ENCODE measurements at places on chromosomes 1 and 21. TPM values are rescaled to one million over a fixed set of nuclear protein-coding genes. Genes with fewer than 3 reads are reported as not detected.

The SDC3 gene
- total RNA-seq = 75.4 TPM

The CD1B gene
- not detected for total RNA-seq

The RGS18 gene
- total RNA-seq = 1.8 TPM

The SPRR1B gene
- not detected for total RNA-seq

- no peak for DNase-seq
Measured at GRCh38 chr1:83632906-83633305, 366.0 kb downstream of the TTLL7 start.

DNA sequence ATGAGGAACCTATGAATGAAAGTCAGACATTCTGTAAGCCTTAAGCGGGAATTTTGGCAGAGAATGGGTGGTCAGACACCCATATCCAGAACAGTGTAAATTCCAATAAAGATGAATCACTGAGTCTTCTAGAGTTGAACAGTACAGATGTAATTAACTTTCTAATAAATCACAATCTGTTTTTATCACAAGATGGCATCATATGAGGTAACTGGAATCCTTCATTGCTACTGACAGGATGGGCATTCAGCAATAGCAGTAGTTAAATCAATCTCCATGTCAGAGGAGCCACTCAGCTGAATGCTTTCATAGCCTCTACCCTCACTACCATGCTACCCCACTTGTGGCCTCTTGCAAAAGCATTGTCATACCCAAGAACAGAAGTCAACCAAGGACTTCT, 690.3 kb downstream of the AMY1C start:
- DNase-seq = no peak

- DNase-seq = no peak
Measured at GRCh38 chr1:240991230-240991629, 365.8 kb downstream of the RGS7 start.

DNA sequence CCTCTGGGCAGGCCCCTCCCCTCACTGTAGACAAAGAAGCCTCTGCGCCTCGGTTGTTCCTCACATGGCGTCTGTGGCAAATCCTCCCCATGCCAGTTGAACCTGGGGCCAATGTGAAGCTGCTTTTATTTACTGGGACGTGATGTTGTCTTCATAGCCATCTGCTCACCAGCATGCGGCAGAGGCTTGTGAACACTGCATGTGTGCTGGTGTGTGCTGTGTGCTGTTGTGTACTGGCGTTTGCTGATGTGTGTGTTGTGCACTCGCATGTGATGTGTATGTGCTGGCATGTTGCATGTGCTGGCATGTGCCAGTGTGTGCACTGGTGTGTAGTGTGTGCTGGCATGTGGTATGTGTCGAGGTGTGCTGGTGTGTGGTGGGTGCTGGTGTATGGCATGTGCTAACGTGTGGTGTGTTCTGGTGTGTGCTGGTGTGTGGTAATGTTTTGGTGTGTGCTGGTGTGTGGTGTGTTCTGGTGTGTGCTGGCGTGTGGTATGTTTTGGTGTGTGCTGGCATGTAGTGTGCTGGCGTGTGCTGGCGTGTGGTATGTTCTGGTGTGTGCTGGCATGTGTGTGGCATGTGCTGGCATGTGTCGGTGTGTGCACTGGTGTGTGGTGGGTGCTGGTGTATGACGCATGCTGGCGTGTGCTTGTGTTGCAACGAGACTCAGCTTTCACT, 37.2 kb upstream of the TRAPPC10 start:
- DNase-seq = no peak

DNA sequence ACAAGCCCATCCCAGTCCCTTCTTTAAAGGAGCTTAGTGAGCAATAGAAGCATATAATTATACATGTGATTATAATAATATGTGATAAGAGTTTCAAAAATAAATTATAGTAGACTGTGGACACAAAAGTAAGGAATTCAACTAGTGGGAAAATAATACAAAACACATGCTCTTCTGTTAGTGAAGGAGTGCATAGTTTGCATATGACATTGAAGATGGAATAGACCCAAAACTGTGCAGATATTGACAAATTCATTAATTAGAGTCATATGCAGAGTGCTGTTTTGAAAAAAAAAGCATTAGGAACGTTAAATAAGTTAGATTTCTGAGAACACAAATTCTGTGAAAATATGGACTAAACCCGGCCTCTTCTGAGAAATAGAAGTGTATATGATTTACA, 278.8 kb downstream of the ASTN1 start:
- no peak for DNase-seq

- no peak for DNase-seq
Measured at GRCh38 chr1:208423526-208423925, 179.3 kb upstream of the PLXNA2 start.

GRCh38 chr1:24762133-24762676, 17.0 kb downstream of the CLIC4 start:
- no peak for DNase-seq

- DNase-seq = no peak
Measured at GRCh38 chr1:230105754-230106625, 39.0 kb downstream of the GALNT2 start.
